Activated CD4-positive, alpha-beta T cell treated with anti-CD3 and anti-CD28 coated beads, Interleukin-2, amount 50 U/mL, for 4 hours (primary cell): ENCODE measurements at places on chromosomes 7 and 10.

DNA sequence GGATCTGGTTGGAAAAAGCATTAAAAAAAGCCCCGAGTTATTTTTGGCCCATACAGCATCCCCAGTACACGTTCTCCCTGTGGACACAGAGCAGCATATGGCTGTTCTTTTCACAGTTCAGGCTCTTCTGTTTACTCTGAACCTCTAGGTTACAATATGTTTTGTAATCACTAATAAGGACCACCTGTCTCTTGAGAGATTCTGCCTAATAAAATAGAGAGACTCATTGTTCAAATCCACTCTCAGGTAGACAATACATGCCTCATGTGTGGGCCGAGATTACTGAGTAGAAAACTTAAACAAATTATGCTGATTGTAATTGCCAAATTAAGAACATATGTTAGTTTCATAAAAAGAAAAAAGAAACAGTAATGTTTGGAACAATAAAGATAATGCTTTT is 647.7 kb downstream of the GRM8 start:
- no peak for DNase-seq

GRCh38 chr10:100979791-100980272 is 7.5 kb downstream of the MRPL43 start:
- no peak for DNase-seq

GRCh38 chr7:130157700-130158099 is 47.5 kb downstream of the TMEM209 start:
- DNase-seq = no peak

DNA sequence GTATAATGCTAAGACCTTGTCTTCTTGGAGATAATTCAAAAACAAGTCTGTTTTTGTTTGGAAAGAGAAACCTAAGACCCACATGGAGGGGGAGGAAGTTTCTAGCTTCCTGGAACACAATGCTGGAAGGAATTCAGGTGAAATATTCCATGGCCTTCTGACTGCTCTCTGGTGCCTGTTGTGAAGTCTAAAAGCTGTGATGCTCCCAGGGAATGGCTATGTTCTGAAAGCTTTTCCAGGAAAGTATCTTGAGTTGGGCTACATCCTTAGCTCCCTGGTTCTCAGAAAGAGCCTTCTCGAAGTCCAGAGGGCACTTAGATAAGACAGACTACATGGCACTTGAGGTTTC is 12.5 kb upstream of the PFKP start:
- DNase-seq = no peak

GRCh38 chr10:119246862-119247549 is 39.6 kb downstream of the GRK5 start:
- no peak for DNase-seq

GRCh38 chr7:112484671-112485167 is 3.9 kb downstream of the LSMEM1 start:
- DNase-seq = no peak

GRCh38 chr7:31116615-31117014 is 64.5 kb downstream of the ADCYAP1R1 start:
- no peak for DNase-seq

DNA sequence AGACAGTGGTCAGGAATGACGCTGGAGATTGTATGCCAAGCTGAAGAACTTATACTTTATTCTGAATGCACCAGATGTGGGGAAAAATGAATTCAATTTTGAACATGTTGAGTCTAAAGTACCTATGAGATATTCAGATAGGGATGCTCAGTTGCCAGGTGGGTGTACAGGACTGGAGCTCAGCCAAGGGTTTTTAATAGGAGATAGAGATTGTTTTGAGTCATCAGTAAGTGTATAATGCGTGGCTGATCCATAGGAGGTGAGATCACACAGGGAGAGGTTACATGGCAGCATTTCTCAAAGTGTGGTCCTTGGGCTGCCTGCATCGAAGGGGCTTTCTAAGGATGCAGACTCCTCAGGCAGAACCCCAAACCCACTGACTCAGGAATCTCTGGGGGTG is 6.8 kb upstream of the HIPK2 start:
- no peak for DNase-seq

DNA sequence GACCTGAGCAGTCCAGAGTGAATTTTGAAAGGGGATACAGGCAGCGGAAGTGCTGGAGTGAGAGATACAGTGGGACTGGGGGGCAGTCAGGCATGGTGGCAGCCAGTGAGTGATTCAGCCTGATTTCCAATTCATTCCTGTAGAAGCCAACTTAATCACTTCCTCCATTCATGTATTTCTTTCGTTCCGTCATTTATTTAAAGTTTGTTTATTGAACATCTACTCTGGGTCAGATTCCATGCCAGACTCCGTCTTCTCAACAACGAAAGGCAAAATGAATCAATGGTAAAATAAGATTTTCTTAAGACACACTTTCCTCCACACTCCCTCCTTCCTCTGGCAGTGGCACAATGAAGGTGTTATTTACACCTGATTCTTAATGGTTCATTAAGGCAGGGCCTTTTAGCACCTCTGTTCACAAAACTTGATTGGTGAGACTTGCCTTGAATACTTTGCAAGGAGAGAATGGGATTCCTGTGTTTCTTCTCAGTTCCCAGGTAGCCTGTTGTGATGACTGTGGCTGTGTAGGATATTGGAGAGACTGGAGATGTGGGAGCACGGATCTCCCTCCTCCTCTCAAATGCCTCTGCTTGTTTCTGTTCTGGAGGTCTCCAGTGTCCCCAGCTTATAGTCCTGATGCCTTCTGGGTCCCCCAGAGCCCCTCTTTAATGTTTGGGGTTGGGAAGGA is 27.9 kb downstream of the ADCYAP1R1 start:
- DNase-seq = no peak

- no peak for DNase-seq
Measured at GRCh38 chr7:31049005-31049765, 2.9 kb upstream of the ADCYAP1R1 start.

DNA sequence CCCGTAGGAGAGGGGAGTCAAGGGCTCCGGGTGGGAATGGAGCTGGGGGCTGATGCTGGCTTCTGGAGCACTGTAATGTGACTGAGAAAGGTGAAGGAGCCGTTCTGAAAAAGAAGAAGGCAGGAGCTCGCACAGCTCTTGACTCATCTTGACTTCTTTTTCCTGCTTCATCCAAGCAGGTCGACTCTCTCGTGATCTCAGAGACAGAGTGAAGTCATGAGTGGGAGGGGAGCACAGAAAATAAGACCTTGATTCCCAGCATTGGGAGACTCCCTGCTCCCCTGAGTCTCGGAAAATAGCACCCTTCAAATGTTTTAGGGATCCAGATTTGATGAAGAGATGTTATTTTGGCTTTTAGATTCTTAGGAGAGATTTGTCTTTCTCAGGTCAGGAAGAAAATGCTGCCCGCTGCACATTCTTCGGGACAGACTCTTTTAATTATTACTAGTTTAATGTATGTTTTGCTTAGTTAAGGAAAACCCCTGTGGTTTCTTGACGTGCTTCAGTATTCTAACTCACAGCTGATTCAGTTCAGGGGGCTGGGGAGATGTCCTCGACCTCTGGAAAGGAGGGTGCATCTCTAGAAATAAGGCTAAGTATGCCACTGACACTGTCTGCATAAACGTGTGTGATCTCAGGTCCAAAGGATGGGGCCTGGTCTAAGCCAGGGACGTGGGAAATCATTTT is 34.1 kb downstream of the EGFR start:
- no peak for DNase-seq
